Activated CD4-positive, alpha-beta T cell treated with anti-CD3 and anti-CD28 coated beads for 4 hours (primary cell): ENCODE measurements at places on chromosomes 2 and 18.
A peak's percentile ranks its signal among the peaks of the same experiment; 100 is the strongest.

DNA sequence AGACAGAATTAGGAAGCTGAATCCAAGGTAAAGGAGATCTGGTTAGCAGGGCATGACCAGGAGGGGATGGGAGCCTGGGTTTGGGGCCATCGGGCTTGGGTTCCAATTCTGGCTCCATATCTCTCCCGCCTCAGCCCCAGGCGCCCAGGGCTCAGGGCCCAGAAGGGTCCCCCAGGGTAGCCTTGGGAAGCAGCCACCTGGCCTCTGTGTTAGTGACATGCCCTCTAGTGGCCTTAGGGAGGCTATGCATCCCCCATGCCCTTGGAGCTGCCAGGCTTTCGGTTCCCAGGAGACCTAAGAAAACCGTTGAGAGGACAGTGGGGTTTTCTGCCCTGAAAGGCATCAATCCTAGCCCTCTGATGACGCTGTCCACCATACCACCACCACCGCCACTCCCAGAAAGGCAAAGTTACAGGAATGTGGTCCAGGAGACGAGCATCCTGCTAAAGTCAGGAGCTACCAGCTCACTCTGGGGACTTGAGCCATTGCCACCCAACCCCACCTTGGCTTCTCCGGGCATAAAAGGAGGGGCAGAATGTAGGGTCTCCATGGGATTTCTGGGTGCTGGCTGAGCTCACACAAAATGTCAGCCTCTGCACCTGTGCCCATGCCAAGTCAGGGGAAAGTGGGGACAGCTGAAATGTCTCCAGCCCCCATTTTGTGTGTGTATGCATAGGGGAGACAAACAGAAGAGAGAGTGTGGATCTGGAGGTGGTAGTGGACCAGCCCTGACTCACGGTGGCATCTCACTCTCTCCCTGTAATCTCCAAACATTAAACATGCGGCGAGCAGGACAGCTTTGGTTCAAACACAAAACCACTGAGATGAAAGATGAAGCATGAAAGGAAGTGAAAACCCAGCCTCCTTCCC is 56.5 kb downstream of the EMX1 start:
- peak; percentile 12 for DNase-seq

DNA sequence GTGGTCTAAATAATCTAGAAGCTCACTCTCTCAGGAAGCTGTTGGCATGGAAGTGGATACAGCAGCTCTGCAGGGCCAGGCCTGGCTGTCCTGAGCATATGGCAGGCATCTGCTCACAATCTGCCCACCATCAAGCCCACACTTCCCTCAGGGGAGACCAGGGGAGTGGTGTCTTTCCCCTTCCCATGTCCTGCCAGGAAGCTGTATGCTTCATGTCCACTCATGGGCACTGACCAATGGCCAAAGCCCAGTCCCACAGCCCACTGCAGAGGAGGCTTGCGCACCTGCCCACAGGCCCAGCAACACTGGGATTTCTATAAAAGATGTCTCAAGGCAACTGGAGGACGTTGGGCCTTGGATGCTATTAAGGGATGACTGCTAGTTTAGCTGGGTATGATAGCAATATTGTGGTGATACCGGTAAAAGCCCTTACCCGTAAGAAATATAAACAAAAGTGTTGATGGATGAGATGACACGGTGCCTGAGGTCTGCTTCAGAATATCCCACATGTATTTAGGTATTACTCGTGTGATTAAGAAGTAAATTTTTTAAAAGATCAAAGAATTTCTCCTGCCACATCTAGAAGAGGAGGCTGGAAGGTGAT is 106.7 kb upstream of the CTDP1 start:
- DNase-seq: no peak

GRCh38 chr2:83113953-83114352 is 1345.1 kb downstream of the SUCLG1 start:
- no peak for DNase-seq

GRCh38 chr2:204670124-204670523 is 124.8 kb downstream of the PARD3B start:
- DNase-seq: no peak

- no peak for DNase-seq
These were observed 30.8 kb downstream of the ADAM23 start for GRCh38 chr2:206474099-206474498.

GRCh38 chr2:584863-585823 is 92.1 kb downstream of the TMEM18 start:
- DNase-seq: no peak

GRCh38 chr18:67583621-67584020 is 67.1 kb upstream of the DSEL start:
- no peak for DNase-seq

DNA sequence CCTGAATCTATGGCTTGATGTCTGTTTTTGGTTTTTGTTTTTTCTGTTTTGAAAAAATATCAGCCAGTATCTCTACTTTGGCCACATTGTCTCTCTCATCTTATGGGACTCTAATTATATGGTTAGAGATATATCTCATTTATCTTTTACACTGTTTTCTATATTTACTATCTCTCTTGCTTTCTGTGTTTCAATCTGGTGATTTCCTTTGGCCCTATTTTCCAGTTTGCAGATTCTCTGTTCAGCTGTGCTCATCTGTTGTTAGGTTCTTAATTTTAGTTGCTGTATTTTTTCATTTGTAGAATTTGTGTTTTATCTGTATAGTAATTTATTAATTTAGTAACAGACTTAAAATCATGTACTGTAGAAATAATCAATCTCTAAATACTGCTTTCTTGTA is 41.3 kb upstream of the ELAC1 start:
- no peak for DNase-seq

GRCh38 chr2:6213056-6213780 is 521.0 kb downstream of the SOX11 start:
- no peak for DNase-seq

DNA sequence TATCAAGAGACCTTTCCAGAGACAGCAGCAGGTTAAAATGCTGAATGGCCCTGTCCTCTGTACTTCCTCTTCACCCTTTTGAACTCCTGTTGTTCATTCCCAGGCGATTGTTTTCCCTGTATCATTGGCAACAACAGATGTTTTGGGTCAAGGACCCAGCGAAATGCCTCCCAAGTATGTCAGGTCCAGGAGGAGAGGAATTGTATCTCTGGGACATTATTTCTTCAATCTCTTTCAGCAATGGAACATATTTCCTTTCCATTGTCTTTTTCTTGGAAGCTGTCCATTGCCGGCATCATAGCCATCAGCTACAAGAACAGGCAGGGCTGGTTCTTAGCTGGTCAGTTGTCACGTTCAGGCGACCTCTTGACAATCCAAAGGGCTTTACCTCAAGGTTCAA is 76.2 kb downstream of the NRP2 start:
- DNase-seq: no peak

DNA sequence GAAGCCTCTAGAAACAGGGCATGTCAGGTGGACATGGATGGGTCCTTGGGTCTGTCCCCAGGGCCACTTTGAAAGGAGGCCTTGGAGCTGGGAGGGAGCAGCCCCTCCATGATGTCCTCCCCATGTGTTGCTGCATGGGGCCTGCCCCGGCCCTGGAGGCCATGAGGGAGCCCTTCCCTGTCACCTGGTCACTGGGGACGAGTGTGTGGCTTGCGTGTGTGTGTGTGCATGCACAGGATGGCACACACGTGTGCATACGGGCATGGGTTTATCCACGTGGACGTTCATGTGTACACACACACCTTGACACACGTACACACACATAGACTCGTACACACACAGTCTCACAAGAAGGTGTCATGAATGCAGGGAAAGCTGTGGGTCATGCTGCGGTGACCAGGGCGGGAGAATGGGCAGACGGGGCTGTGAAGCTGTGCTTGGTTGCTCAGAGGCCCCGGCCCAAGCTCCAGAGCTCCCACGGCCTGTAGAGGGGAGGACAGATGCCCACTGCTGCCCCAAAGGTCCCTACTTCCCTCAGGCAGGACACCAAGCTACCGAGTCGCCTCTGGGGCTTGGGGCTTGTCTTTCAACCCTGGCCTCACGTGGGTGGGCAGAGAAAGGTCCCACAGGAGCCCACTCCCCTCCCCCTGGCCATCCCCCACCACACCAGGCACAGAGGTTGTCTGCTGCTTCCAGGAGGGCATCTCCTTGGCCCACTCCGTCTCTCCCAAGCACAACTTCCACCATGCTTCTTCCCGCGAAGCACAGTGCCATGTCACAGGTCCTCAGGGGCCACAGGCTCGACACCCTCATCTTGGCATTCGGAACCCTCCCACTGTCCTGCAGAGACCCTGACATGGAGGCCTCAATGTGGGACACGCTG is 42.3 kb upstream of the GPC1 start:
- no peak for DNase-seq

- DNase-seq: no peak
These were observed 72.9 kb downstream of the CLHC1 start for GRCh38 chr2:55159037-55159651.

- no peak for DNase-seq
These were observed 84.0 kb upstream of the HAAO start for GRCh38 chr2:42876326-42876751.

DNA sequence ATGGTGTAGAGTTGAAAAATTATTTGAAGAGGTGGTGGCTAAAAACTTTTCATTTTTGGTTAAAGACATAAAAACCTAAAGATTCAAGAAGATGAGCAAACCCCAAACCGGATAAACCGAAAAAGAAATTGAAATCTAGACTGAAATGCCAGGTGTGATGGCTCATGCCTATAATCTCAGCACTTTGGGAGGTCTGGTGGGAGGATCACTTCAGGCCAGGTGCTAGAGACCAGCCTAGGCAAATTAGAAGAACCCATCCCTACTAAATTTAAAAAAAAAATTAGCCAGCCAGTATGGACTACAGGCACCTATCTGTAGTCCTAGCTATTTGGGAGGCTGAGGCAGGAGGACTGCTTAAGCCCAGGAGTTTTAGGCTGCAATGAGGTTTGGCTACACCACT is 126.9 kb downstream of the BAZ2B start:
- DNase-seq: no peak

- peak; percentile 52 for DNase-seq
These were observed 89.2 kb downstream of the ZNF516 start for GRCh38 chr18:76405681-76406356.

GRCh38 chr18:35590935-35591334 is 9.4 kb downstream of the GALNT1 start:
- DNase-seq: no peak

GRCh38 chr18:48875942-48876511 is 74.7 kb downstream of the SMAD7 start:
- no peak for DNase-seq

GRCh38 chr2:96409820-96410164 is 74.2 kb downstream of the NCAPH start:
- no peak for DNase-seq

DNA sequence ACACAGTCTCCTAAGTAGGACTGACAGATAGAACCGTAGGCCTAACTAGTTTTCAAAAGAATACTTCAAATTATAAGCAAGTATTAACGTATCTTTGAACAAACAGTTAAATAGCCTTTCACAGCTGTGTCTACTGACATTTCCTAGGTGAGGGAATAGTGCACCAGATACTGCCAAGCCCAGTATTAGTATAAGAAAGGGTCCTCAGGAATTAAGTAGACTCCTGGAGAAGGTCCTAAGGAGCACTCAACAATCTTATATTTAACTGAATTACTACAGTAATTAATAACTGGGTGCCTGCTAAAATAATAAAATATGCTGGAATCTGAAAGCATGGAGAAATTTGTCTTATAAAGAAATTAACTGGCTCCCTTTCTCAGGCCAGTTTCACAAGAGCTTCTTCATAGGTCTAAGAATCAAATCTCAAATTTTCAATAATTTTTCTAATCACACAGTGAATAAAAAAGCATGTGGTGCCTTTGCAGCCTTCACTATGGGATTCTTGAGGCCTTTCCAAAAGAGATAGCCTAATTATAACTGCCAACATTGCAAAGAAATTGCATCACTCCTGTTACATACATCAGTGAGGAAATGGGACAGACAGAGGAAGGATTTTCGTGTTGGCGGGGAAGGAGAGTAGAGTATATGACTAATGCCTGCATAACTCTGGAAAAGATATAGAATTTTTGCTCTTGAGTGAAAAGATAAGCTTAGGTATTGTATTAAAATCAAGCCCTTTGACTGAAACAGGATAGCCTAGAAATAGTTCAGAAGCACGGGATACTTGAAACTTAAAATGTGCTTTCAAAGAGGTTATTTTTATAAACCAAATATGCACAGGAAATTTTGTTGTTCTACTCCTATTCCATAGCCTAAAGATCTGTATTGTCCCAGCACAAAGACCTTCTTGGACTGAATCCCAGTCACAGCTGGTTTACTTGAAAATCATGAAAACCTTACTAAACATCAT is 228.6 kb upstream of the STK17B start:
- DNase-seq: no peak

DNA sequence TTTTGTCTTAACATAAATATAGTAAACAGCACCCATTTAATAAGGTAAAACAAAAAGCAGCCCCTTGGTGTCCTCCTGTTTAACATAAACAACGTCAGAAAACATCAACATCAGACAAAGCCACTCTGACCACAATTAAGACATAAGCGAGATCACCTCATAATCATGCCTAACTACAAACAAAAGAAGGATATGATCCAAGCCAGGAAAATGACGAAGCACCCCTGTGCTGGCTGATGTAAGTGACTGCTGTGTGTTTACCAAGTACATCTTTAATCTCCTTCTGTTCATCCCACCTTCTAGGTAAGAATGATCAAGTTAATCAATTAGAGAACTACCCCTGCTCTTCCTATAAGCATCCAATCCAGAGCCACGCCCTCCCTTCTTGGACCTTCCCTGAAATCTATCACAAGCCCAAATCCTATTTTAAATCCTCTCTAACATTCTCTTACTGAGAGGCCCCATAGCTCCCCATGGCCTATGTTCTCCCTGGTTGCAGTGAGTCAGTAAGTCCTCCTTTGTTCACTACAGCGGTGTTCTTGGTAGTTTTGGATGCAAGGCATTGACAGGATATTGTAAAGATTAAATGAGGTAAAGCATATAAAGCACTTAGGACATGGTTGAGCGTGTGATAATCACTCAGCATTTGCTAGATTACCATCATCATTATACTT is 424.2 kb downstream of the TSN start:
- DNase-seq: no peak

- no peak for DNase-seq
These were observed 154.4 kb upstream of the SERTAD2 start for GRCh38 chr2:64808092-64808491.

DNA sequence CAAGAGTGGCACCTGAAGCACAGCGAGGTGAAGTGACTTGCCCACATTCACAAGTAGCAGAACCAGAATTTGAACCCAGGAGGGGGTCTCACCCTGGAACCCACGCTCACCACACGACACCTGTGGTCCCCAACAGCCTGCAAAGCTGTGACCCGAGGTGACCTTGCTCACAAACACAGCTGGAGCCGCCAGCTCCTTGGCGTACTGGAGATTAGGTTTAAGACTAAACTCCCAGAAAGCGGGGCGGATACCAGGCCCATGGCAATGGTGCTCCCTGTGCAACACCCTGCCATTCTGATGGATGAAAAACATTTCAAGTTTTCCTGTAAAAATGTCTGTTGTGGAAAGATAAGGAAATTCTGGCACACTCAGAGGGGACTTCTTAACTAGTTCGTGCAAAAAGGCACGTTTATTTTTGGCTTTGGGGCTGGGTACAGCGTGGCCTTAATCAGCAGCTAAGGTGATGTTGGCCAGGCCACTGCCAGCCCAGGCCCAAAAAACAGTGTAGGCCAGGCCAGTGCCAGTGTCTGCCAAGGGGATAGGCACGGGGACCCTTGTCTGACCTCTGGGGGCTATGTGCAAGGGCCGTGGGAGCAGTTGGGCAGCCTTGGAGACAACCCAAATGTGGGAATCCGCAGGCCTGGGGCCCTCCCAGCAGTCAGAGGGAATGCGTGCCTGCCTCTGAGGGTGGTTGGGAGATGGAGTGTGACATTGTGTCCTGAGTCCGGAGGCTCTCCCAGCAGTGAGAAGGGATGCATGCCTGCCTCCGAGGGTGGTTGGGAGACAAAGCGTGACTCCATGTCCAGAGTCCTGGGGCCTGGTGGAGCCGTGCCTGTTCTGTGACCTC is 185.0 kb upstream of the HS6ST1 start:
- no peak for DNase-seq
